Bronchial epithelial cell (primary cell): ENCODE measurements at places on chromosomes 5 and 9. TPM values are rescaled to one million over a fixed set of nuclear protein-coding genes. Genes with fewer than 3 reads are reported as not detected.

Gene SUSD3
- 0.26 TPM in 1 of 2 replicates, not detected in the other for total RNA-seq

Gene GPR150
- total RNA-seq = 0.26 TPM in 2 replicates

Gene PDCD1LG2
- under 0.01 and 0.64 TPM in 2 replicates for total RNA-seq

Gene PIP5KL1
- total RNA-seq = 2.1 and 5.1 TPM in 2 replicates

Gene LCN2
- 48.4 and 110 TPM in 2 replicates for total RNA-seq

Gene C5orf52
- not detected in 2 replicates for total RNA-seq

Gene IFNA2
- total RNA-seq = not detected in 2 replicates

Gene GADD45G
- under 0.01 and 1.0 TPM in 2 replicates for total RNA-seq

Gene C7
- under 0.01 TPM in 1 of 2 replicates, not detected in the other for total RNA-seq

Gene BHMT2
- total RNA-seq = not detected in 2 replicates

Gene KYAT1
- total RNA-seq = 9.0 and 9.5 TPM in 2 replicates

Gene C9orf153
- 0.26 TPM in 2 replicates for total RNA-seq

Gene SUSD1
- 6.9 and 9.0 TPM in 2 replicates for total RNA-seq

Gene ZNF79
- 12.8 and 14.0 TPM in 2 replicates for total RNA-seq
